ENCODE measurements at places on chromosomes 1 and 21.

GRCh38 chr1:20114021-20114648, 5.2 kb downstream of the PLA2G2D start:
- DNase-seq = no peak

DNA sequence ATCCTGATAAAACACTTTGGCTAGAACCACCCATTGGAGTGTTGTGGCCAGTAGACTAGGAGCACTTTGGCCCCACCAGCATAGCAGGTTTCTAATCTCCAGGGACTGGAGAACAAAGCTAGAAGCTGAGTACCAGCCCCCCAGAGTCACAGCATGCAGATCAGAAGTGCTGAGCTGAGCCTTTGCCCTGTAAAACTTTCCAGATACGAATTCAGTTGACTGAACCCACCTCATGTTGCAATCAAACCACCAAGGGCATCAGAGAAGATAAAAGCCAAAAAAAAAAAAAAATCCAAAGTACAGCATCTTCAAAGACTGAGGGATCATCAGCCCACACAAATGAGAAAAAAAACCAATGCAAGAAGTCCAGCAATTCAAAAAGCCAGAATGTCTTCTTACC, 8.7 kb upstream of the CD53 start:
- DNase-seq = no peak

GRCh38 chr1:28239004-28239403, 3.1 kb downstream of the ATP5IF1 start:
- no peak for DNase-seq

DNA sequence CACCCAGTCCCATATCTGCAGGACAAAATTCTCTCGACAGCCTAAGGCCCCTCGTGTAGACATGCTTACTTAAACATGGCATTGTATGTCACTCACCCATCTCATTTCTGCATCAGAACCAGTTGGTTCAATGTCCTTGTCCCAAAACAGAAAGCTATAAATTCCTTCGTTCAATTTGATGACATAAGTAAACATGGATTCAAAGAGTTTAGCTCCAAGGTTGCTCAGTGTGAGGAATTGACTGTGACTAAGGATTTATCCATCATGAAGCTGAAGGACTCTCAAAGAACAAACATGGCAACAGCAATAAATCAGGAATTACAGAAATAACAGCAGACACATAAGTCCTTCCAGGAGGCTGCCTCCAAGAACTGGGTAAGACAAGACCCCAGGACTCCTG, 237.2 kb downstream of the TOMM20 start:
- no peak for DNase-seq

DNA sequence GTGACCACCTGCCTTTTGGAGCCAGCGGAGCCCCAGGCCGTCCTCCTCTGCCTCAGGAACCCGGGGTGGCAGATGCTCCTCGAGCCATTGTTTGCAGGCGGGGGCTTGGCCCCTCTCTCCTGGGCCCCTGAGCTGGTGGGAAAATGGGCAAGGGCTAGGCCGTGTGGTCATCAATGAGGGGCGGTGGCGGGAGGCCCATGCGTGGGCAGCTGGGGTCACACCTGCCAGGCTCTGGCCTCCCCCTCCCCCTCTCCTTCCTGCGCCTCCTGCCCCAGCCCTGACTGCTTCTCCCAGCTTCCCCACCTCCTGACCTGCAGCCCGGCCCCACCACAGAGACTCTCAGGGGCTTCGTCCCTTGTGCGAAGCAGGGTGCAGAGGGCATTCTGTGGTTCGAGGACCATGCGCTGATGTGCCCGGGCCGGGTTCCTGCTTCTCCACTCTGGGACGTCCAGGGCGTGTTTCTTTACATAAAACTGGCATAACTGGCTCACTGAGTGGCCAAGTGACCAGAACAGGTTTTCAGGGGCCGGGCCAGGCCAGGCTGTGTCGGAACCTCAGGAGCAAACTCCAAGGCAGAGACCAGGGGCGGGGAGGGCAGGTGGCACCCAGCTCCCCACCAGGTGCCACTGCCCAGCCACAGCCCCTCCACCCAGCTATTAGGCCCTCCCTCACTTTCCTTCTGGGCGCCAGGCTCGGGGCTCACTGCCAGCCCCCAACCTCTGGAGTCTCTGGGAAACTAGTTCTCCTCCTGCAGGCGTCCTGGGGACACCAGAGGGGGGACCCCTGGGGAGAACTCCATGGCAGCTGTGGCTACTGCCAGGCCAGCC, 9.3 kb downstream of the SAMD11 start:
- DNase-seq = no peak

DNA sequence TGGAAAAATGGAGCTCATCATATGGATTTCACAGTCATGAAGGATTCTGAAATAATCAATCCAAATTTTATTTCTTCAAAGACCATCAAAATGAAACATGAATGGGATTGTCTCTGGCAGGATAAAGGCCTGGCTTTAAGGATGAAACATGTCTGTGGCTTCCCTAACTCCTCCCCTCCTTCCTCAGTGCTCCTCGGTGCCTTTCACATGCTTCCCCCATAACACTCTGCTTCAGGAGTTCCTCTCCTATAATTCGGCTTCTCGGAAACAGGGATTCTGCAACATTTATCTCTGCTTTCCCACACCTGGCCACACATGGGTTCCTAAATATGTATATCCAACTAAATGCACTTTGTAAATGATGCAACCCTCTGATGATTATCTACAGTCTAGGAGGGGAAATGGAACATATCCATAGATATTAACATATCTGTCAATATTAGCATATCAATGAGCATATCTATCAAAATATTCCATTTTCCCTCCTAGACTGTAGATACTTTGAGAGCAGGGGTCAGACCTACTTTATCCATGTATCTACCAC, 153.8 kb downstream of the PLPP3 start:
- peak; percentile 5 for DNase-seq

- no peak for DNase-seq
Measured at GRCh38 chr1:200072636-200073285, 45.3 kb downstream of the NR5A2 start.

DNA sequence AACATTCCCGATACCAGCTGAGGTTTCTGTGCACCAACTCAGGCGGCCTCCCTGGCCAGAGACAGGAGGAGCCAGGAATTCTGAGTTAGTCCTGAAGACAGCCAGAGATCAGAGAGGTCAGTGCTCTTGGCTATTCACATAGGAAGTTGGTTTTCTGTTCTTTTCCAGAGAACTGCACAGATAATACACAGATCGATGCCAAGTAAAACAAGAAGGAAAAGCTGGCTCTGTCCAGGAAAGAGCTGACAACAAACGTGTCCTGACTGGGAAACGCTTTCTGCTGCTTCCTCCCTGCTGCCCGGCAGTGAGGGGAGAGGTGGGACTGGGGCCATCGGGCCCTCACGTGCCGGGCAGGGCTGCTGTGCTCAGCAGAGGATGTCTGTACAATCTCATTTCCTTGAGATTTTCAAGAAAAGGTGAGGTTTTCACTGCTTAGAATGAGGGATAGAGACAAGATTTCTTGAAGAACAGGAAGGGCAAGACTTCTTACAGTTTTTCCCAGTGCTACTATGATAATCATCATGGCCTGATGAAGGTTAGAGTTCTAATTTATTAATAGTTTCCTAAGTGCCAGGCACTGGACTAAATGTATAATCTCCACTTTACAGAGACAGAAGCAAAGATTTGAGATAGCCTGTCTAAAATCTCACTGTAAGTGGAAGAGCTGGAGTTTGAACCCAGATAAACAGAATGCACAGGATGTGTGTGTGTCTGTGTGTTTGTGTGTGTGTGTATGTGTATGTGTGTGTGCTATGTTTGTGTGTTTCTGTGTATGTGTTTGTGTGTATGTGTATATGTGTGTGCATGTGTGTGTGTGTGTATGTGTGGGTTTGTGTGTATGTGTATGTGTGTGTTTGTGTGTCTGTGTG, 211.0 kb upstream of the RAB4A start:
- no peak for DNase-seq

- peak; percentile 72 for DNase-seq
Measured at GRCh38 chr1:188652678-188653077, 1823.9 kb downstream of the PLA2G4A start.

DNA sequence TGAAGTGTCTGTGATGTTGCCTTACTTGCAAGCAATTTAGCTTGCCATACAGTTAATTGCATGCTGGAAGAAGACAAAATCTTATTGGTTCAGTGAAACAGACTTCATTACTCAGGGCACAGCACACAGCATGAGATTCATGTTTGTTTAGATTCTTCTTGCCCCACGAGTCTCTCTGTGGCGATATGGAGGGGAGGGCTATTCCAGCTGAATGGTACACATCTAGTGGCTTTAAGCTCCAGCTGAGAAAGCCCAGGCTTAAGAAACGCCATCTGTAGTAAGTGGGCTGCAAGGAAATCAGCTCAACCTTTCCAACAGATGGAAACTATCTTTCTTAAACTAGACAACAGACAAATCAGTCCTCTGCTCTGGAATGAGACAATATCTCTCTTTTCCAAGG, 1022.0 kb downstream of the NCAM2 start:
- no peak for DNase-seq

- no peak for DNase-seq
Measured at GRCh38 chr21:35232545-35233176, 183.6 kb upstream of the RUNX1 start.

DNA sequence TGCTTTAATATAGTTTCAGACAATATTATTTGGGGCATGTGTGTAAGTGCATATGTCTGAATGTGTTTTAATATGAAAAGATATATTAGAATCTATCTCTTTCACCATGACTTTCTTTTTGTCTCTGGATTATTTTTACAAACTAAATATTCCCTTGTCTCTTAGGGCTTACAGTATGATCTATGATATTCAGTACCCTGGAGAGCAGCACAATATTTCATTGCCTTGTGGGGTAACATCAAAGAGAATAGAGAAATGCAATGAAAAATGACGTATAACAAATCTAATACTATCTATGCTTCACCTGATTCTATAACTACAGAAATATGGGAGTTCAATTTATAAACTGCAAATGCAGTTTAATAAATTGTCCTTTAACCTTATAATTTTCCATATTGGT, 2084.5 kb downstream of the MRPL39 start:
- peak; percentile 29 for DNase-seq

GRCh38 chr1:37354876-37355650, 119.3 kb upstream of the ZC3H12A start:
- DNase-seq = no peak

DNA sequence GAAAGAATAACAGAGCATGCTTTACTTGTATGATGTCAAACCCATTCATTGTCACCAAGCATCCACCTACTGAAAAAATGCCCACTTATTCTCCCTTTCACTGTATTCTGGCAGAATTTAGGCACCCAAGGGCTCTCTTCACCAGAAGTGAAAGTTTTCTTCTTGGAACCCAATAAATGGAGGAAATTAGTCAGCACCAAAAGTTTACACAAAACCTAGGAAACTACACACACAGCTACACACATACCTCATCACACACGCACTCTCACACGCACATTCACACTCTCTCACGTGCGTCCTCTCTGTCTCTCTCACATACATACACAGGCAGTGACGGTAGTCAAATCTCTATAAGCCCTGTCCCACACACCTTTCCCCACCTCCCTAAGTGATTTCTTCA, 37.6 kb downstream of the MCOLN2 start:
- DNase-seq = no peak

- DNase-seq = no peak
Measured at GRCh38 chr1:235776396-235776795, 90.3 kb downstream of the LYST start.

GRCh38 chr1:53525595-53525994, 66.4 kb downstream of the DMRTB1 start:
- no peak for DNase-seq
